ENCODE measurements at places on chromosomes 11 and 22.
A peak's percentile ranks its signal among the peaks of the same experiment; 100 is the strongest.

- no peak for DNase-seq
- H3K27ac ChIP-seq: no peak overlapping the region
- H3K4me1 ChIP-seq: no peaks in the 10 kb centered on the region
- no peaks in the 10 kb centered on the region for H3K27me3 ChIP-seq
- no peak overlapping the region for H3K4me3 ChIP-seq
These were observed 74.5 kb downstream of the PPP6R3 start for GRCh38 chr11:68535098-68535497.

DNA sequence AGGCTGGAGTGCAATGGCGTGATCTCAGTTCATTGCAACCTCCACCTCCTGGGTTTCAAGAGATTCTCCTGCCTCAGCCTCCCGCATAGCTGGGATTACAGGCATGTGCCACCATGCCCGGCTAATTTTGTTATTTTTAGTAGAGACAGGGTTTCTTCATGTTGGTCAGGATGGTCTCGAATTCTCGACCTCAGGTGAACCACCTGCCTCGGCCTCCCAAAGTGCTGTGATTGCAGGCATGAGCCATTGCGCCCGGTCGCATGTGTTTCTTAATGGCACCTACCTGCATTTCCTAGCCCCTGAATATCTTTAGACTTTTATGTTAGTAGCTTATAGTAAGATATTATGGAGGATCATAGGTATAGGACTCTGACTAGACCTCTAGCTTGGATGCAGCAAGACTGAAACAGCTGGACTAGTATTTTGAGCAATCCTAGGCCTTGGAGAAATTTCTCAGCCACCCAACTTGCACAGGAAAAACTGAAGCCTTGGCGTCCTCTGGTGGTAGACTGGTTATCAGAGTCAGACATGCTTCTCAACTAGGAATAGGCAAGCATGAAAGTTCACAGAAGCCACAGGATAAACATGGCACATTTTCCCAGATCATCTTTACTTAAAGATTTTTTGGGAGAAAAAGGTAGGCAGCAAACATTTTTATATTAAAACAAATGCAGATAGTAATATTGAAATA lies 22.7 kb upstream of the C1QTNF4 start:
- H3K4me1 ChIP-seq: no peaks in the 10 kb centered on the region
- H3K4me3 ChIP-seq: no peak overlapping the region
- DNase-seq: no peak
- no peaks in the 10 kb centered on the region for H3K27me3 ChIP-seq
- peaks cover 8% of the 10 kb centered on the region for H3K36me3 ChIP-seq
- H3K27ac ChIP-seq: no peak overlapping the region

DNA sequence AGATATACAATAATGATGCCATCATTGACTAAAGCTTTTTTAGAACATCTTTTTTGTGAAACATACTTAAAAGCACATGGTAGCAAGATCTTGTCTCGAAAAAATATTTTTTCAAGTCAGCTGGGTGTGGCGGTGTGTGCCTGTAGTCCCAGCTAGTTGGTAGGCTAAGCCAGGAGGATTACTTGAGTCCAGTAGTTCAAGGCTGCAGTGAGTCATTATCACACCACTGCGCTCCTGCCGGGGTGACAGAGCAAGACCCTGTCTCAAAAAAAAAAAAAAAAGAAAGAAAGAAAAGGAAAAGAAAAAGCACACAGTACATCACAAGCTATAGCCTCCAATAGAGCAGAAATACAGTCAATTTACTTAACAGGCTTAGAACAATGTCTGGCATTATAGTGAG lies 37.0 kb downstream of the ENTHD1 start:
- H3K27me3 ChIP-seq: peaks cover 70% of the 10 kb centered on the region
- H3K4me3 ChIP-seq: no peak overlapping the region
- no peaks in the 10 kb centered on the region for H3K4me1 ChIP-seq
- no peak for DNase-seq
- H3K36me3 ChIP-seq: no peaks in the 10 kb centered on the region

- no peak for DNase-seq
- H3K36me3 ChIP-seq: no peaks in the 10 kb centered on the region
- H3K4me1 ChIP-seq: peaks cover 12% of the 10 kb centered on the region
- no peaks in the 10 kb centered on the region for H3K27me3 ChIP-seq
- H3K4me3 ChIP-seq: no peak overlapping the region
These were observed 2.7 kb downstream of the ZNF215 start for GRCh38 chr11:6928916-6929315.

DNA sequence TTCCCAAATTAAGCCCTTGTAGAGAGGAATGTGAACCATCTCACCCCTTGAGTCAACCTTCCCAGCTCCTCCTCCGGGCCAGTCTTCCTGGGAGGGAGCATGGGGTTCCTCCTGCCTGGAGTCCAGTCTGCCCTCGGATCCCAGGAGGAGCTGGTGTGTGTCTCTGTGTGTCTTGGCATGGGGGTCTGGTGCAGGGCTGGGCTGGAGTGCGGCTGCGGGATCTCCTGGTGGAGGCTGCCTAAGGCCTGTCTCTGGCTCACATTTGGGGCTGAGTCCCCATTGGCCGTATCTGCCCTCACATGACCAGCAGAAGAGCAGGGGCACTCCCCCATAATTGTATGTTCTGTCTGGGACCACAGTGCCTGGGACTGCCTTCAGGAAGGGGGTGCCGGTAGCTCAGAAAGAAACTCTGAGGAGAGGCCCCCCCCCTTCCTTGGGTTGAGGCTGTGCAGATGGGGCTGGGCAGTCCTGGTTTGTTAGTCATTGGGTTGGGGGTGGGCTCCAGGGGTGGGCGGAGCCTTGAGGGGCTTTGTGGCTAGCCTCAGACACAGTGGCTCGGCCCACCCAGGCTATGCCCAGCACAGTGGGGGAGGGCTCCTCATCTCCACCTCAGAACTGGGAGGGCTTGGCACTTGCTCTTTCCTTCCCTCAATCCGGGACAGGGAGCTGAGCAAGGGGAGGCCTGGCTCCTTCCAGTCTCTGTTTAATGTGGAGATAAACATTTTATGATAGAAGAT lies 2.9 kb downstream of the C1QTNF5 start:
- DNase-seq: peak; percentile 46
- peaks cover 28% of the 10 kb centered on the region for H3K27me3 ChIP-seq
- H3K4me3 ChIP-seq: peak overlapping the region; percentile 67
- H3K27ac ChIP-seq: peak overlapping the region; percentile 83

DNA sequence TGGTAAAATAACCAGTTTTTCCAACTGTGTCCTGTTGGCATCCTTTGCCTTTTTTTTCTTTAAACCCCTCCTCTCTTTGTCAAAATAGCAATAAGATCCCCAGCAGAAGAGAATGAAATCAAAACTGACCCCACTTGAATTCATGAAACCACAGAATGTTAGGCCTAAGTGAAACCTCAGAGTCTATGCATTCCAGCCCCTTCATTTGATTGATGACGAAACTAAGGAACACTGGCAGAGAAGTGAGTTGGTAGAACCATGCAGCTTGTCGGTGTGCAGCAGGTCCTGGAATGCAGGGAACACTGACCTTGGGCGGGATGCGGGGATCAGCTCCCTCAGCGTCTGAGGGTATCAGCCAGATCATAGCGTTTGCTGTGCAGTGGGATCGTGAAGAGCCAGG lies 57.5 kb downstream of the GRK3 start:
- H3K4me3 ChIP-seq: no peak overlapping the region
- H3K27me3 ChIP-seq: no peaks in the 10 kb centered on the region
- no peak for DNase-seq
- H3K4me1 ChIP-seq: peaks cover 13% of the 10 kb centered on the region
- H3K36me3 ChIP-seq: peaks cover 2% of the 10 kb centered on the region

DNA sequence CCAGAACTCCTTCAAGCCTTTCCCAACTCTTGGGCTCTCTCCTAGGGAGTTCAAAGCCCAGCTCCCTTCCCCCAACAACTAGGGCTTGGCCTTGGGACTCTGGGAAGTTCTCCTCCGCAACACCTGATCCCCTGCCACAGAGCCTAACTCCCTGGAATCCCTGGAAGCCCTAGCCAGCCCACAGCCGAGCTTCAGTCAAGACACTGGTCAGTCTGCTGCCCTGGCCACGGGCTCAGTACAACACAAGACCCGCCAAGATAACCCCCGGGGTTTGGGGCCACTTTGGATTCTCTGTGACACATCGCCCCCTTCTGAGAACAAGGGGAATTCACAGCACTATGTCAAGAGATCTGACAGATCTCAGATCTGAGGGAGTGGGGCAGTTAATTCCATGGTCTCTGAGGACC lies 58.3 kb downstream of the SLC22A12 start:
- DNase-seq: no peak
- H3K27me3 ChIP-seq: peaks cover 49% of the 10 kb centered on the region
- peaks cover 14% of the 10 kb centered on the region for H3K4me1 ChIP-seq
- H3K27ac ChIP-seq: no peak overlapping the region
- H3K4me3 ChIP-seq: no peak overlapping the region

- H3K36me3 ChIP-seq: no peaks in the 10 kb centered on the region
- peaks cover 77% of the 10 kb centered on the region for H3K4me1 ChIP-seq
- H3K27ac ChIP-seq: peak overlapping the region; percentile 89
- H3K27me3 ChIP-seq: no peaks in the 10 kb centered on the region
- no peak for DNase-seq
These were observed 89.6 kb downstream of the ETS1 start for GRCh38 chr11:128497776-128498095.

- no peak overlapping the region for H3K4me3 ChIP-seq
- no peaks in the 10 kb centered on the region for H3K36me3 ChIP-seq
- H3K27ac ChIP-seq: no peak overlapping the region
- no peaks in the 10 kb centered on the region for H3K27me3 ChIP-seq
- no peak for DNase-seq
- peaks cover 21% of the 10 kb centered on the region for H3K4me1 ChIP-seq
These were observed 30.3 kb downstream of the LAYN start for GRCh38 chr11:111570796-111571195.

DNA sequence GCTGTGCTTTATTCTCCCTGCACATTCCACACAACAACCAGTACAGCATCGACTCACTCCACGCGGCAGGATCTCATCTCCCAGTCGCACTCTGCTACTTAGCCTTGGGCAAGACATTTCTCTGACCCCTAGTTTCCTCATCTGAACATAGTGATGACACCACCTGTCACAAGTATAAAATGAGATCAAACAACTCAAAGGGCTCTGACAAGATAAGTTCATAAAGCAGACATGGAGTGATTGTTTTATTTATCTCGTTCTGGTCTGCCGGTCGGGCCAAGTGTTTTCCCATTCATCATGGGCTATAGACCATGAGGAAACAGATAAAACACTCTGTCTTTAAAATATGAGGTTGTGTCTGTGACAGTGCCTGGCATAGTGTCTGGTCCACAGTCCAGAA lies 35.0 kb downstream of the DSCAML1 start:
- no peak overlapping the region for H3K4me3 ChIP-seq
- peaks cover 48% of the 10 kb centered on the region for H3K27me3 ChIP-seq
- H3K4me1 ChIP-seq: no peaks in the 10 kb centered on the region
- no peaks in the 10 kb centered on the region for H3K36me3 ChIP-seq

GRCh38 chr11:9858822-9859221 lies 194.9 kb downstream of the SWAP70 start:
- H3K36me3 ChIP-seq: no peaks in the 10 kb centered on the region
- no peak overlapping the region for H3K4me3 ChIP-seq
- no peaks in the 10 kb centered on the region for H3K27me3 ChIP-seq
- peaks cover 28% of the 10 kb centered on the region for H3K4me1 ChIP-seq

GRCh38 chr11:44011797-44012196 lies 36.0 kb upstream of the ACCSL start:
- H3K4me1 ChIP-seq: peaks cover 4% of the 10 kb centered on the region
- no peaks in the 10 kb centered on the region for H3K36me3 ChIP-seq
- no peak overlapping the region for H3K4me3 ChIP-seq
- H3K27me3 ChIP-seq: peaks cover 14% of the 10 kb centered on the region
- DNase-seq: no peak

GRCh38 chr11:120666121-120666639 lies 154.6 kb downstream of the GRIK4 start:
- H3K27ac ChIP-seq: no peak overlapping the region
- no peak overlapping the region for H3K4me3 ChIP-seq
- no peak for DNase-seq
- peaks cover 35% of the 10 kb centered on the region for H3K27me3 ChIP-seq
- H3K4me1 ChIP-seq: no peaks in the 10 kb centered on the region
- H3K36me3 ChIP-seq: no peaks in the 10 kb centered on the region

GRCh38 chr11:66880496-66881450 lies 23.9 kb downstream of the LRFN4 start:
- no peaks in the 10 kb centered on the region for H3K36me3 ChIP-seq
- no peaks in the 10 kb centered on the region for H3K27me3 ChIP-seq
- peaks cover 52% of the 10 kb centered on the region for H3K4me1 ChIP-seq
- H3K4me3 ChIP-seq: no peak overlapping the region
- no peak for DNase-seq

GRCh38 chr11:116211147-116211546 lies 561.6 kb downstream of the BUD13 start:
- no peak overlapping the region for H3K4me3 ChIP-seq
- DNase-seq: no peak
- H3K4me1 ChIP-seq: peaks cover 6% of the 10 kb centered on the region
- no peak overlapping the region for H3K27ac ChIP-seq
- no peaks in the 10 kb centered on the region for H3K36me3 ChIP-seq

GRCh38 chr22:30984317-30984716 lies 15.3 kb downstream of the TUG1 start:
- DNase-seq: no peak
- no peaks in the 10 kb centered on the region for H3K27me3 ChIP-seq
- H3K4me3 ChIP-seq: no peak overlapping the region
- no peak overlapping the region for H3K27ac ChIP-seq
- no peaks in the 10 kb centered on the region for H3K4me1 ChIP-seq
- peaks cover 45% of the 10 kb centered on the region for H3K36me3 ChIP-seq

DNA sequence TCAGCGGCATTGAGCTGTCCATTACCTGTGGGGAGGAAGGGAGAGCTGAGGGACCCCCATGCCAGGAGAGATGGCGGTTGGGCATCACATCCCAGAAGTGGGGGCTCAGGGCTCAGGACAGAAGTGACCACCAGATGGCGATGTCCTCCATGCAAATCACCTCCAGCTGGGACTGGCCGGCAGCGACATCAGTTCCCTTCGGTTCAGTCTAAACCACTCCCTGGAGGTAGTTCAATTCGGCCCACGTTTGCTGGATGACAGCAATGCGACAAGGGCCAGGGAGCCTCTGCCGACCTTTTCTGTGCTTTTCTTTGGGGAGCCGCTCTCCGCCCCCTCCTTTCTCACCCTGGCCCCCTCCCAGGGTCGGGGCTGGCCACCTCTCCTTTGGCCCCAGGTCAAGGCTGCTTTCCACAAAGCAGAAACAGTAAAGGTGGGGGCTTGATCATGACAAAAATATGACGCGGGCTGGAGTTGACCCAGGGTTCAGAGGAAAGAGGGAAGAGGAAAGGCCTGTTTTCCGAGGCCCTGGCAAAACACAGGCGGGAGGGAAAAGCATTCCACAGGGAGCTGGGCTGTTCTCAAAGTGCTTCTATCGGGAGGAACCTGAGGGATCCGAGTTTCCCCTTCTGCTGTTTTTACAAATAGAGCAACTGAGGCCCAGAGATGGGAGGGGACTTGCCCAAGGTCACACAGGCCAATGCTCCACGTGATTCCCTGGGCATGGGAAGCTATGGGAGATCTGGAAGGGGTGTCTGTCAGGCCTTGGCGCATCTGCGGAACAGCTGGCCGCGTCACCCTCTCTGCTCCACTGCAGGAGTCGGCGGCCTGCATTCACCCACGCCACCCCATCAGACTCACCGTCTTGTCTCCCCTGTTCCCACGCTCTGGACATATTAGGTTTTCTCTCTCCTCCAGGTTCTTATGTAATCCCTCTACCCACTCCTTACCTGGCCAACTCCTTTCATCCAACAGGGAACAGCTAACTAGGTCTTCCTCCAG lies 54.7 kb downstream of the FBXO7 start:
- peaks cover 25% of the 10 kb centered on the region for H3K4me1 ChIP-seq
- peak; percentile 68 for DNase-seq
- H3K27me3 ChIP-seq: peaks cover 4% of the 10 kb centered on the region
- no peak overlapping the region for H3K27ac ChIP-seq

GRCh38 chr22:23237841-23238240 lies 57.5 kb downstream of the BCR start:
- DNase-seq: no peak
- H3K4me3 ChIP-seq: no peak overlapping the region
- H3K27me3 ChIP-seq: no peaks in the 10 kb centered on the region
- H3K27ac ChIP-seq: no peak overlapping the region
